ENCODE measurements at places on chromosomes 4 and X. TPM values are rescaled to one million over a fixed set of nuclear protein-coding genes. Genes with fewer than 3 reads are reported as not detected.

GRCh38 chr4:110924761-110925160 lies 301.9 kb upstream of the PITX2 start:
- DNase-seq, result no peak

GRCh38 chrX:54891573-54891972 lies 29.1 kb upstream of the TRO start:
- DNase-seq, result peak; percentile 1

- no peak for DNase-seq
Measured at GRCh38 chrX:153865321-153865580, 20.7 kb downstream of the L1CAM start.

The MGARP gene
- polyA plus RNA-seq, result 1.1 TPM

DNA sequence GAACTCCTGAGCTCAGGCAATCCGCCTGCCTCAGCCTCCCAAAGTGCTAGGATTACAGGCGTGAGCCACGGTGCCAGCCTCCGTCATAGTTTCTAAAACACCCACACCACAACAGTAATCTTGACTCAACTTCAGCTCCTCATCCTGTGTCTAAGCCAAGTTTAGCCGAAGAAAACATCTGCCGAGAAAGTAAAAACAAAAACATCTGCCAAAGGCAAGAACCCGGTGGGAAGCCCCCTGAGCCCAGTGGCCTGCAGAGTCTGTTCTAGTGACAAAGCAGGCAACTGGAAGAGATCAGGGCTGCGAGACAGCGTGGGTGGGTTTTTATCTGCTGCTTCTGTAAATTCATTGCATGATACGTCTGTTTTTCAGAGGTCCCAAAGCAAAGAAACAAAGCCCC lies 26.6 kb upstream of the CD99 start:
- no peak for DNase-seq

The MAGEA12 gene
- 0.12 TPM for polyA plus RNA-seq

The SLITRK2 gene
- not detected for polyA plus RNA-seq

- DNase-seq, result no peak
Measured at GRCh38 chr4:25113915-25114904, 46.0 kb downstream of the SEPSECS start.

DNA sequence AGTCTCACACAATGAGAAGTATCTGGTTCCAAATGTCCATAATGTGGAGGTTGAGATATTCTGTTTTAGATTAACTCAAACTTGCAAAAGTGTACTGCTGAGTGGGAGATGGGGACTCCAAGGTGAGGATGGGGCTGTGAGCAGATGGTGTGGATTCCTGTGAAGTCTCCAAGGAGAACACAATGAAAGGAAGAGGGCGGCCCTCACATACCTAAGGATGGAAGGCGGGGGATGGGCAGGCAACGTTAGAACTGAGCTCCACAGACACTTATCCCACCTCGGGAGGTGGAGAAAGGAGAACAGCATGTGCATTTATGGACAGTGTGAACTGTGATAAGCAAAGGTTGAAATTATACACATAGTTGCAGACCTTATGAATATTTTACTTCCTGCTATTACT lies 9.9 kb upstream of the SPATA4 start:
- no peak for DNase-seq

DNA sequence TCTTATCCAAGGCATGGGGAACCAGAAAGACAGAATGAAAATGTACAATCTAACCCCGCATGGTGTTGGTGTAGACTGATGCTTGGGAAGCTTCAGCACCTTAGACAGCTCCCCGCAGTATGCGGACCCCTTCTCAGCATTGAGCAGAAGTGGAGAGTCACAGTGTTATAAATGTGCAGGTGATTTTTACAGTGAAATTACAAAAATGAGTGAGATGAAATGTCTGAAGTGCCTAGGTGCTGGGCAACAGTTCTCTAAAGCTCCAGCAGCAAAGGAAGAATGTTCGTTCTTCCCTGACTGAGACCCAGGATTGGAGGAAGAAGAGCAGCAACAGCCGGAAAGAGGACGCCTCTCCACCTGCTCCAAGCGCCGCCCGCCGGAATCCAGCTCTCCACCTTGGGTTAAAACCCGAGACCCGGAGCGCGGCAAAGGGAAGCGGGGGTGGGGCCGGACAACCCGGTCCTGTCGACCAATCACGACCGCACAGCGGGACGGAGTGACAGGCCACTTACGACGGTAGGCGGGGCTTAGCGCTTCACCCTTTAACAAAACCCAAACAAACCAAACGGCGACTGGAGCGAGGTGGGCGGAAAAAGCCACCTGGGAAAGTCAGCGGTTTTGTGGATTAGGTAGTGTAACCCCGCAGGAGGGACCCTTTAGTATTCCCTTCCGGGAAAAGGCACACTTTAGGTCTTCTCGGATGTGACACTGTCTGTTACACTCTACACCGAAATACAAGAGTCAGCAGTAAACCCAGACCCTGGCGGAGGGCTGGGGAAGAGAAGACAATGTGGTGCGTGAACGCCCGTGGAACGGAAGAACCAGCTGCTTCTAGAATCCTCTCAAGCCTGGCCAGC lies at the start of gene GLRA3:
GLRA3 (minus strand) TSS at position 403 of the 857 bp plus-strand sequence. CDS start 436 bp downstream, outside the sequence.
- peak; percentile 81 for DNase-seq

The OPN1MW gene
- not detected for polyA plus RNA-seq

DNA sequence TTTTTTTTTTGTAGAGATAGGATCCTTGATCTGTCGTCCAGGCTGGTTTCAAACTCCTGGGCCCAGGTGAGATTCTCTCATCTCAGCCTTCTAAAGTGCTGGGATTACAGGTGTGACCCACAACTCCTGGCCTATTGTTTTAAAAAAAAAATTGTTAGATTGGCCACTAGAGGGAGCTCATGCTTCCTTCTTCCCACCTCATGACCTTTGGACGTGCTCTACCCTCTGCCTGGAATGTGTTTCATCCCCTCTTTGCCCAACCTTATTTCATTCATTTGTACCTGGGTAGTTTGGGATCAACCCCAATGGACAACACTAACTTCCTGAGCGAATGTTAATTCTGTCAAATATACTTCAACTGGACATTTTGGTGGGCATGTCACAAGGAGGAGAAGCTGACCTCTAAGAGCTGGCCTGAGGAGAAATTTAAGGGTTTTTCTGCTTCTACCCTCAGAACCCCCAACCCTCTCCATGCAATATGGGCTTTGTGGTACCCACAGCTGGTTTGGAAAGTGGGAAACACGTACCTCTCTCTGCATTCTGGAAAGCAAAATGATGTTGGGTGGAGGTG lies 6.4 kb downstream of the PPEF2 start:
- DNase-seq, result peak; percentile 15

GRCh38 chr4:41199788-41200187 lies 14.6 kb downstream of the APBB2 start:
- no peak for DNase-seq

- no peak for DNase-seq
Measured at GRCh38 chr4:1182313-1182712, 9.9 kb upstream of the SPON2 start.

The PCDH10 gene
- polyA plus RNA-seq, result 0.58 TPM

The CD40LG gene
- not detected for polyA plus RNA-seq

The ABLIM2 gene
- polyA plus RNA-seq, result 0.40 TPM

The HSD17B13 gene
- polyA plus RNA-seq, result not detected

The EGFL6 gene
- polyA plus RNA-seq, result not detected

GRCh38 chr4:145613566-145614232 lies 5.5 kb upstream of the MMAA start:
- no peak for DNase-seq

The PFKFB1 gene
- 0.04 TPM for polyA plus RNA-seq

- DNase-seq, result no peak
Measured at GRCh38 chrX:102784550-102784949, 64.0 kb downstream of the GPRASP3 start.

The NDST3 gene
- polyA plus RNA-seq, result not detected

The CRMP1 gene
- 0.80 TPM for polyA plus RNA-seq

DNA sequence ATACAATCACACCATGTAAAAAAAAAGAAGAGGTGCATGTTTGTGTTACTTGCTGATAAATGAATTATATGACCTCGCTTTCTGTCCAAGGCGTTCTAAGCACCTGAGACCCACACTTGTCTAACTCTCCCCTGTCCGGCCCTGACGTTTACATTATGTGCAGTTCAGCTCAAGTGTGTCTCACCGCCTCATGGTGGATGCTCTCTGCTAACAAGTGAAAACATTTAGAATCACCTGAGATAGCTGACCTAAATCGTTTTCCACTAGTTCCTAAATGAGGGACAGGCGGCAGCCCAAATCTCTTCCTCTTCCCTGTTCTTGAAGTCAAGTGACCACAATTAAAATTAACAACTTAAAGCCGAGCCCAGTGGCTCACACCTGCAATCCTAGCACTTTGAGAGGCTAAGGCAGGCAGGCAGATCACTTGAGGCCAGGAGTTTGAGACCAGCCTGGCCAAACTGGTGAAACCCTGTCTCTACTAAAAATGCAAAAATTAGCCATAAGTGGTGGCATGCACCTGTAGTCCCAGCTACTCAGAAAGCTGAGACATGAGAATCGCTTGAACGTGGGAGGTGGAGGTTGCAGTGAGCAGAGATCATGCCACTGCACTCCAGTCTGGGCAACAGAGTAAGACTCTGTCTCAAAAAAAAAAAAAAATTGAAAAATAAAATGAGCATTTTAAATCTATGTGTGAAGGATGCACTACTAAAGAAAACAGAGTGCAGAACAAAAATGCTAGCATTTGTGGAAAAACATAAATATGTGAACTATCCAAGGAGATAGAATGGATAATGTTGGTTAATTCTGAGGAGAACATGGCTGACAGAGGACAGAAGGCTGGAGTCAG lies 3.9 kb upstream of the TIFA start:
- no peak for DNase-seq

GRCh38 chrX:13597874-13598273 lies 28.5 kb downstream of the EGFL6 start:
- peak; percentile 25 for DNase-seq

DNA sequence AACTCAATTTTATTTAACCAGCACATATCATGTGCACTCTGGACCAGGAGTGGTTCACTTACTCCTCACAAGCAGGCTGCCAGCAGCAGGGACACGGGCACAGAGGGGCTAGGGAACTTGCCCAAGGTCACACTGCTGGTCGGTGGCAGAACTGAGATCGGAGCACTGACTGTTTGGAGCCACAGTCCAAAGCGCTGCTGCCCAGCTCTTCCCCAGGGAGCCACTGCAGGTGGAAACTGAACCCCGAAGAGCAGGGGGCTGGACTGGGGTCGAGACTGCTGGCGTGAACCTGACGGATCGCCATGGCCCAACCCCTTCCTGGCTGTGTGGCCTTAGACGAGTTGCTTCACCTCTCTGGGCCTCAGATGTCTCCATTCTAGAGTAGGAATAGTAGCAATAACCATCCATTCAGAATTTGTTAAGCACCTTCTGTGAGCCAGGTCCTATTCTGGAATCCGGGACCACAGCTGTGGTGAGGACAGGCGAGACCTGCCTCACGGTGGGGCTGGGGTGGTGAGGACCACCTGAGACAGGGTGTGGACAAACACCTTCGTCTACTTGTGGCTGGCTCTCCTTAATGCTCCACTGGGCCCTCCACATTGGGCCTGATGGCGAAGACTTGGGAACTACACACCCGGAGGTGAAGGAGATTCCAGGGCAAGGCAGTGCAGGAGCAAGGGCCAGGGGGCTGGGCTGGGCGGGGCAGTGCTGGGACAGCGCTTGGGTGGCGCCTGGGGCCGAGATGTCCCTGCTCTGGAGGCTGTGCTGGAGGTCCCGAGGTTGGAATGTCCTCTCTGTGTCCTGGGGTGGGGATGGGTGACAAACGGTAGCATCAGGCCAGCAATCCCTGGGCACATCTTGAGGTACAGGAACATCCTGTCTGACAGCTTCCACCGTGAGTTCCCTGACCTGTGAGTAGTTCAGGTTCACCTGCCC lies 32.0 kb upstream of the KIAA0232 start:
- DNase-seq, result no peak

The MAML3 gene
- 7.3 TPM for polyA plus RNA-seq

The PPEF1 gene
- polyA plus RNA-seq, result 1.1 TPM

All from A549 (cell line).